ENCODE measurements at places on chromosomes 4 and X.

GRCh38 chrX:39445336-39445735 is 644.1 kb downstream of the MID1IP1 start:
- DNase-seq: no peak
- H3K4me1 ChIP-seq: peaks cover 59% of the 10 kb centered on the region
- no peaks in the 10 kb centered on the region for H3K36me3 ChIP-seq
- H3K27me3 ChIP-seq: no peaks in the 10 kb centered on the region

DNA sequence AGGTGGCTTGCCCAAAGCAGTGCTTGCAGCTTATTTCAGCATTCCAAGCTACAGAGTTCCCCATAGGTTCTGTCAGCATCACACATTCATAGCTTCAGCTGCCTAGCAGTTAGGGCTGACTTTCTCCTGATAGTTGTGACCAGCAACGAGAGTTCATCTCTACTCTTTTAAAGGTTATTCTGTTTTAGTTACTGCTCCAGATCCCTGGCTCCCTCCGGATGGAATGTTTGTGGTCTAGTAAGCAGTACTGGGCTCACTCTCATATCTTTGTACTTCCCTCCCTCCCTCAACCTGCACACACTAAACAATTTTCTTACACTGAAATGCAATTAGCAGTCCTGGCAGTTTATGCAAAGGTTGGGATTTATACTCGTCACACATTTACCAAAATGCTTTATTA is 43.9 kb downstream of the PTTG2 start:
- H3K4me1 ChIP-seq: peaks cover 42% of the 10 kb centered on the region
- H3K36me3 ChIP-seq: peaks cover 8% of the 10 kb centered on the region
- no peak overlapping the region for H3K27ac ChIP-seq
- DNase-seq: no peak

DNA sequence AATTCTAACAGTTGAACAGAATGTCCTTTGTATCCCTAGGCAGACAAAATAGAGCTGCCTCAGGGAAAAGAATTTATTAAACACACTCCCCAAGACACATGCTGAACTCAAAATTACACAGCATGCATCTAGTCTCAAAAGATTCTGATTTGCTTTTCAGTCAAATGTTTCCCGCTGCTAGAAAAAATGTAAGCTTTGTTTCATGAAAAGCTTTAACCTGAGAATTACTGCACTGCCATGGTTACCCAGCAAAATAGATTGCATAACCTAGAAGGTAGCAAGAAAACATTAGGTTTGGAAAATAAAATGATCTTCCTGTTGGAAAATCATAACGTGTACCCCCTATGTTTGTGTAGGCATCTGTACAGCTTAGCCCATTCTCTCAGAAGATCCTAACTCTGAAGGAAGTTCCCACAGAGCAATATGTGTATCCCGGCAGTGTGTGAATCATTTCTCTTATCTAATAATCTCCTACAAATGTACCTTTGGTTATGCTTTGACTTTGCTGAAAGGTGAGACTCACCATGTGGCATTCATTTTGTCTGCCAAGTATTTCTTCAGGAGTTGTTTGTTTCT is 646.9 kb downstream of the STPG2 start:
- H3K27ac ChIP-seq: no peak overlapping the region
- no peaks in the 10 kb centered on the region for H3K36me3 ChIP-seq
- H3K4me3 ChIP-seq: no peak overlapping the region

- peak; percentile 44 for DNase-seq
- no peaks in the 10 kb centered on the region for H3K36me3 ChIP-seq
- H3K27me3 ChIP-seq: no peaks in the 10 kb centered on the region
- H3K4me1 ChIP-seq: peaks cover 22% of the 10 kb centered on the region
- peak overlapping the region; percentile 59 for H3K27ac ChIP-seq
- peak overlapping the region; percentile 73 for H3K4me3 ChIP-seq
Observed at GRCh38 chrX:131827935-131828334, 195.2 kb upstream of the STK26 start.

GRCh38 chrX:40100141-40100536 is 2.4 kb upstream of the BCOR start:
- peaks cover 10% of the 10 kb centered on the region for H3K36me3 ChIP-seq
- peaks cover 9% of the 10 kb centered on the region for H3K4me1 ChIP-seq
- no peak for DNase-seq
- peak overlapping the region; percentile 68 for H3K4me3 ChIP-seq
- H3K27ac ChIP-seq: peak overlapping the region; percentile 94
- H3K27me3 ChIP-seq: no peaks in the 10 kb centered on the region

DNA sequence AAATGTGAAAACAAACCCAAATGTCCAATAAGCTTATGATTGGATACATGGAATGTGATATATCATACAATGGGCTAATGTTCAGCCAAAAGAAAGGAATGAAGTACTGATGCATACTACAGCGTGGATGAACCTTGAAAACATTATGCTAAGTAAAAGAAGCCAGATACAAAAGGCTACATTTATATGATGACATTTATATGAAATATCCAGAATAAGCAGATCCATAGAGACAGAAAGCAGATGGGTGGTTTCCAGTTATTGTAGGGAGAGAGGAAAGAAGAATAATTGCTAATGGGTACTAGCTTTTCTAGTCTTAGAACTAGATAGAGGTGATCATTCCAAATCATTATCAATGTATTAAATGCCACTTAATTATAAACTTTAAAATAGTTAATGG is 801.3 kb downstream of the IL1RAPL1 start:
- no peak for DNase-seq
- no peak overlapping the region for H3K4me3 ChIP-seq

GRCh38 chr4:174422893-174423256 is 99.4 kb downstream of the HPGD start:
- H3K27ac ChIP-seq: no peak overlapping the region
- H3K4me1 ChIP-seq: peaks cover 17% of the 10 kb centered on the region
- no peak for DNase-seq
- no peaks in the 10 kb centered on the region for H3K27me3 ChIP-seq

GRCh38 chrX:114712466-114712865 is 128.6 kb downstream of the HTR2C start:
- no peak overlapping the region for H3K4me3 ChIP-seq
- H3K4me1 ChIP-seq: no peaks in the 10 kb centered on the region
- no peak overlapping the region for H3K27ac ChIP-seq
- H3K27me3 ChIP-seq: no peaks in the 10 kb centered on the region
- no peak for DNase-seq

GRCh38 chr4:2910409-2910808 is 52.8 kb downstream of the NOP14 start:
- no peak for DNase-seq
- H3K4me3 ChIP-seq: no peak overlapping the region
- H3K27me3 ChIP-seq: no peaks in the 10 kb centered on the region

DNA sequence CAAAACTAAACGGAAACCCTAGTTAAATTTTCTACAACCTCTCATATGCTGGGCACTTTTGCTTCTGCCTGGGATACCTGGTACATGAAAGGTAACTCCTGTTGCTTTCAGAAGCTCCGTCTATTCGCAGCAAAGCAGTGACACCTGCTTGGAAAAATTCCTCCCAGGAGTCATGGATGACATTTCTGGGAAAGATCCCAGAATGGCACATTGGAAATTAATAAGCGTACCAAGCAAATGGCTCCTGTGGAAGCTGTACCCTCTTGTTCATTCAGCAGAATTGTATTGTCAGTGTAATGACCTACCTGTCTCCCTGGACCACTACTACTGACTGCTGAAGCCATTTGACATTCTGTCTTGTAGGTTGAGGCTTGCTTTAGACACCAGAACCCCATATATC is 349.7 kb upstream of the NOCT start:
- H3K27ac ChIP-seq: no peak overlapping the region
- DNase-seq: no peak
- no peaks in the 10 kb centered on the region for H3K4me1 ChIP-seq

- no peak overlapping the region for H3K4me3 ChIP-seq
- no peak for DNase-seq
- no peak overlapping the region for H3K27ac ChIP-seq
- no peaks in the 10 kb centered on the region for H3K36me3 ChIP-seq
- peaks cover 21% of the 10 kb centered on the region for H3K27me3 ChIP-seq
Observed at GRCh38 chrX:46340696-46341095, 204.5 kb downstream of the ZNF674 start.

DNA sequence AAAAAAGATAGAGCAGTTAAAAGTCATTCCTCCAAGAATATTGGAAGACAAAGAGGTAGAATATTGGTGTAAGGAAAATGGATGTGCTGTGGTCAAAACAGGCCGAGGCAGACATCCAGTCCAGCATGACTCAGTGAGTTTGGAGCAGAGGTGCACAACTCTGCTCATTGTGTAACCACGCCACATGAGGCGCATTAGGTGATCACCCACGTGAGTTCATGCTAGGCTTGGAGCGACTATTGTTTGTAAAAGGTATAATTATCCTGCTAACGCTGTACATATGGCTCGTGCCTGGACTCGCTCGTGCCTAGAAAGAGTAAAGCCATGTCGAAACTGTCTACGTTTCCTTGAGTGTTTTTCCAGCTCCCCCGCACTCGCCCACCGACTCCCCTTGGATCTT is 23.9 kb downstream of the C4orf54 start:
- H3K36me3 ChIP-seq: no peaks in the 10 kb centered on the region
- H3K4me3 ChIP-seq: no peak overlapping the region
- H3K27me3 ChIP-seq: no peaks in the 10 kb centered on the region
- no peak for DNase-seq
- H3K27ac ChIP-seq: no peak overlapping the region
- no peaks in the 10 kb centered on the region for H3K4me1 ChIP-seq

Measured in stimulated activated naive B cell treated with anti-CD40 and anti-IgM and Interleukin-4, amounts not matched to agents 10 μg/mL and 1 μg/mL and 100 μg/mL, for 72 hours (primary cell).